Pulmonary artery endothelial cell (primary cell): ENCODE measurements at places on chromosomes 11 and 22. TPM values are rescaled to one million over a fixed set of nuclear protein-coding genes. Genes with fewer than 3 reads are reported as not detected.
A peak's percentile ranks its signal among the peaks of the same experiment; 100 is the strongest.

Gene FBLN1
- 0.13 and 0.35 TPM in 2 replicates for total RNA-seq

Gene CBLIF
- total RNA-seq, result not detected in 2 replicates

Gene FKBP2
- total RNA-seq, result 62.8 and 91.5 TPM in 2 replicates

Gene PTGDR2
- total RNA-seq, result under 0.01 and 0.04 TPM in 2 replicates

Gene BBOX1
- not detected in 2 replicates for total RNA-seq

Gene APOA1
- total RNA-seq, result not detected in 2 replicates

Gene OVOL1
- not detected in 2 replicates for total RNA-seq

Gene NXPE4
- total RNA-seq, result not detected in 2 replicates

- no peak for DNase-seq
These were observed 34.3 kb downstream of the USP28 start for GRCh38 chr11:113840932-113841664.

GRCh38 chr11:117073539-117073938 lies 24.7 kb downstream of the SIK3 start:
- DNase-seq, result no peak

- no peak for DNase-seq
These were observed 22.3 kb upstream of the MMP20 start for GRCh38 chr11:102647430-102647829.

DNA sequence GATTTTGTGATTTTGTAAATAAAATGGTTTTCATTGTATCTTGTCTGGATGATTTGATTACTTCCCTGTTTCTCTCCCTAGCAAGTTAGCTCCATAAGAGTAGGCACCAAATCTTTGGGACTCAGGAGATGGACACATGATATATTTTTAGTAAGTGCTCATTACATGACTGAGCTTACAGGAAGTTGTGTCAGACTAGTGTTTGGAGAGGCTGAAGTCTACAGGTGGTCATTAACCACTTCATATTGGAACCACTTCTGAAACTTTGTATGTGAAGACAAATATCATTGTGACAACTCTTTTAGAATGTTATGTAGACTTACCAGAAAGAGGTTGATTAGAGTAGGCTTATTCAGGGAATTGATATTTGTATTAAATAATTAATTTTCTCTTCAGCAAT lies 19.1 kb downstream of the ARHGAP42 start:
- no peak for DNase-seq

DNA sequence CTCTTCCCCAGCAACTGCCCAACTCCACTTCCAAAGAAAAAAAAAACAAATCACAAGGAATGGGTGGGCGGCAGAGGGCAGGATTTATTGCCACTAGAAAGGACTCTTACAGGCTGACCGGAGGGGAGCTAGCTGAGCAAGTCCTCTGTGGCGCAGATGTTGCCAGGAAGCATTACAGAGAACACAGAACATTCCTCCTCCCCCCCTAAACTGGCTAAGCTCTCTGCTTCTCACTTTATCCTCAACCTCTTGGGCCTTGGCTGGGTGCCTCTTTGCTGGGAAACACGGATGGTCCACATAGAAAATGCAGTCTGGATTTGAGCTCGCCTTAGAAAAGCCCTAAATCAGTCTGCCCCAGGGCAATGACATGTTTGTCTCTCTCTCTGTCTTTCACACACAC lies 12.6 kb upstream of the FJX1 start:
- DNase-seq, result no peak

DNA sequence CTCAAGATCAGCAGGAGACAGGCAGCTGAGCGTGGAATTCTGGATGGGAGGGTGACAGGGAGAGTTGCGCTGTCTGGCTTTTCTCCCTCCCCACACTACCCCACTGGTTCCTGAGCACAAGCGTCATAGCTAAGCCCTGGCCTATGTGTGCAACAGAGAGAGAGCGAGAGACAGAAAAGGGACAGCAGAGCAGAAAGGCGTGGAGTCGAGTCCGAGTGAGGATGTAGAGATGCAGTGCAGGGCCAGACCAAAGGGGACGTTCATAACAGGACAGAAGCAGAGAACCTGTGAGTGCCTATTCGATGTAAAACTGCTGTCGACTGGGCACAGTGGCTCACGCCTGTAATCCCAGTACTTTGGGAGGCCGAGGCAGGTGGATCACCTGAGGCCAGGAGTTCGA lies 94.0 kb upstream of the TMEM45B start:
- no peak for DNase-seq

- no peak for DNase-seq
These were observed 32.6 kb downstream of the PRDM11 start for GRCh38 chr11:45178890-45179671.

DNA sequence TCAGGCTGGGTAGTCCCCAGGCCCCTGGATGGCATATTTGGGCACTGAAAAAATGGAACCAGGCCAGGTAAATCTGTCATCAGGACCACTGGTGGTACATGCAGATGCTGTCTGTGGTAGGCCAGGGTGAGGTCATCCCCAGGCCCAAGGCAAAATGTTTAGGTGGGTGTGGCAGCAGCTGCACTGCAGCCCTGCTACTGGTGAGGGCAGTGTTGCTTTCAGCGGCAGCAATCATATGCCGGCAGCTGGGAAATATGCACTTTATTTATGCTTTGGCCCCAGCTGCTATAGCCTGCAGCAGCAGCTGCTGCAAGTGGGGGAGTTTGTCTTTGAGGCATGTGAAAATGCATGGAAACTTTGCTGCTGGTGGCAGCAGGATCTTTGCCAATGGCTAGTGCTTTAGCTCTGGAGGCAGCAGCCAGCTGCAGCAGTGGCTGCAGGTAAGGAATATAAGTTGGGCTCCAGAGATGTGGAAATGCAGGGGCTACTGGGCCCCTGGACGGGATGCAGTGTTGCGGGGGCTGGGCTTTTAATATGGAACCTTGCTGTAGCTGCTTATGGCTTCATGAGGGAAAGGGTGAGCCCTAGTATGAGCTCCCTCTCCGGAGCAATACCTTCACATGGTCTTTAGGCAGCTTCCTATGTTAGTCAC lies 365.7 kb upstream of the CADM1 start:
- DNase-seq, result no peak

DNA sequence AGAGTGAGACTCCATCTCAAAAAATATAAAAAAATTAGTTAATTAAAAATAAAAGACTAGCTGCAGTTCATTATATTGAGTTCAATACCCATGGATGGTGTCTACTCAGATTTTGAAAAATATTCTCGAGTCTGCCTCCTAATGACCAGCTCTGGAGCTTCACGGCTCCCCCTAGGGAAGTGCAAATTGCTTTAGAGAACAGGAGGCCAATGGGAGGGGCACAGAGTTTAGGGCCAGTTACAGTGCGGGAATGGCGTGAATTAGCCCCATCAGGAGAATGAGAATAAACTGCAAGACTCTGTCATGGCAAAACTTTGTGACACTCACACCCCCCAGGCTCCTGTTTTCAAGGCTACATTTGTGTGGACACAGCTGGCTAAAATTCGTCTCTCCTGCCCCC lies 4.6 kb downstream of the FGF4 start:
- no peak for DNase-seq

- DNase-seq, result no peak
These were observed 288.3 kb upstream of the ANO3 start for GRCh38 chr11:26043665-26044064.

DNA sequence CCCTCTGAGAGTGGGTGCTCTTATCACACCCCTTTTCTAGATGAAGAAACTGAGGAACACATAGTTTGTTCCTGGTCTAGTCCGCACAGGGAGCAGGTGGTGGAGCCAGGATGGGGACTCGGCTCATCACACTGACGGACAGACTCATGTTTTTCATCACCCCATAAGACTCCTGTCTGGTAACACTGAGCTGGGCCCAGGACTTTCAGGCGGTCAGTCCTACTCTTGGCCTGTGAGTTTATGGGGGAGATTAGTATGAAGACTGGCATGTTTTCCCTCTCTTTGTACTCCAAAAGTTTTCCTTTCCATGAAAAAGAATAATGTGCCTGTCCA lies 160.8 kb downstream of the LDLRAD3 start:
- no peak for DNase-seq

DNA sequence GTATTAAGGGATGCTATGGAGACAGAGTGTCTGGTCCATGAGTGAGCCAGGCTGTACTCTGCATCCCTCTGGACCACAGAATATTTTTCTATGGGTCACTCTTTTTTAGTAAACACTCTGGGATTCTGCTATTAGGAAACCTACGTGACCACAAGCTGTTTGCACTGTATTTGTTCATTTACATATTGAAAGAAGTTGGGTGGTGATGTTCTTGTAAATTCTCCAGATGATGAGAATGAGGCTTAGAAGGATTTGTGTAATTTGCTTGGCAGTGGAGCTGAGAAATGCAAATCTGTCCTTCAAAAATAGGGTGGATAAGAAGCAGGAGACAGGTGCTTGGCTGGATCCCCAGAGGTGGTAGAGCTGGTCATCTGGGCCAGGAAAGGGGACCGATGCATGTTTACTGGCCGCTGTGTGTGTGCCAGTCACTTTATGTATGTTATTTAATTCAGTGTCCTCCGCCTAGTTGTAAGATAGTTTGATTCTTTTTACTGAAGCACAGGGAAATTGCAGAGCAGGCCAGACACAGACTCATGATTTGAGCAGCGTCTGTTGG lies 63.7 kb upstream of the HEPHL1 start:
- DNase-seq, result no peak

DNA sequence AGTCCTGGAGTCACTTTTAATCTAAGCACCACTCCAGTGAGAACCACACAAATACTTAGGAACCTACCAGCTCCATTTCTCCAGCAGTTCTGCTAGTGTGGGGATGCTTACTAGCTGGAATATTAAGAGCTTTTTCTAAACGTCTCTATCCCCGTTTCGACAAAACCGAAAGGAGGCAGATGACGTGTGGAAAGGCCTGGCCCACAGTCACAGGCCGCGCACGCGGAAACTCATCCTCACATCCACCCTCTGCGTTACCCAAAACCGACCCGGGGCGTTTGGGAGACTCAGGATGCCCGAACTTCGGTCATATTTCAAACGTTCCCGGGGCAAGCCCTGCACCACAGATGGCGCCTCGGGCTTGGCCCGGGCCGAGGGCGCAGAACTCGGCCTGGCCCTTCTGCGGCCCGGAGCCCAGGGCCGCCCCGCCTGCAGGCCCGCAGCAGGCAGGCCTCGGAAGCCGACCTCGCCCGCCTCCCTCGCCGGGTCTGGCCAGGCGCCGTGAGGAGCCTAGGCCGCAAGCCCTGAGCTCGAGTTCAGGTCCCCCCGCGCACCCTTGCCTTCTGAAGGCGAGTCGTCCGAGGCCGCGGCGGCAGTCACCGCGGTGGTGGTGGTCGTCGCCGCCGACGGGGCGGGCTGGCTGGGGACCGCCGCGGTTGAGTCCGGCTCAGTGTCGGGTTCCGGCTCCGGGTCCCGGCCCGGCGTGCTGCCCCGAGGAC lies 473 bp downstream of the FNBP4 start:
- peak; percentile 10 for DNase-seq

- no peak for DNase-seq
These were observed 76.3 kb downstream of the FAT3 start for GRCh38 chr11:92300876-92301275.

GRCh38 chr22:42091455-42091782 lies 847 bp upstream of the NDUFA6 start:
- DNase-seq, result no peak

- DNase-seq, result no peak
These were observed 19.9 kb downstream of the TRIM44 start for GRCh38 chr11:35682230-35683173.

DNA sequence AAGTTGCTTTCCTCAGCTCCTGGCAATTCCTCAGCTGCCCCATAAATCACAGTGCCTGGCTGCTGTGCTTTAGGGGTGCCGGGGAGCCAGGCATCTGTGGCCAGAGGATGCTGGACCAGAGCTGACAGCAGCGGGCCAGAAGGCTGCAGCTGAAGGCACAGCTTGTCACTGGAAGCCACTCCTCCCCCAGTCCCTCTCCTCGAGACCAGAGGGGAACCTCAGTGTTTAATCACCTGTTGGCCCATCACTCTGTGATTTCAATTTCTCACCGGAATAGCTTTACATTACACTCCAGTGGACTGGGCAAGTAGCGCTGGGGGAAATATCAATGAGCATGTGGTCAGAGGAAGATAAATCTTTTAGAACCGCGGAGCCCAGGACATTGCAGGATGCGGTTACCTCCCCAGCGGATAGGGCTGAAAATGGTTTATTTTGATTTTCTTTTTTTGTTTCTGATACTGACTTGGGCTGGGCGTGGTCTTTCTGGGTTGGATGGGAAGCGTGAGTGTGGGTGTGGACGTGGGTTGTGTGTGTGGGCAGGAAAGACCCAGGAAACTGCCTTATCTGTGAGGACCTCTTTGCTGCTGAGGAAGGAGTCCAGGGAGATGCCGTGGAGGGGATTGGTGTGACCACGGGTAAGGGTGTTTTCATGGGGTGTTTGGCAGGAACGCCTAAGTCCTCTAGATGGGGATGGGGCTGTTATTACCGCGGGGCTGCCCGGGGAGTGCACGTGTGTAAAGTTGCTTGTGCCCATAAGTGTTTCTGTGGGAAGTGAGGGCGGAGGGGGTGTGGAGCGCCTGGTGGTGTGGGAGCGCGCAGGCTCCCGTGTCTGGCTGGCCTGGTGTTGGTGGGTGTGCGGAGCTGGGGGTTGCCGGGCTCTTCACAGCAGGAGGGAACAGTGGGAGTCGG lies 4.0 kb downstream of the DAGLA start:
- no peak for DNase-seq

- peak; percentile 13 for DNase-seq
These were observed 36.4 kb downstream of the PIK3C2A start for GRCh38 chr11:17171343-17171742.

- no peak for DNase-seq
These were observed 17.2 kb downstream of the CLDN25 start for GRCh38 chr11:113796663-113797259.

DNA sequence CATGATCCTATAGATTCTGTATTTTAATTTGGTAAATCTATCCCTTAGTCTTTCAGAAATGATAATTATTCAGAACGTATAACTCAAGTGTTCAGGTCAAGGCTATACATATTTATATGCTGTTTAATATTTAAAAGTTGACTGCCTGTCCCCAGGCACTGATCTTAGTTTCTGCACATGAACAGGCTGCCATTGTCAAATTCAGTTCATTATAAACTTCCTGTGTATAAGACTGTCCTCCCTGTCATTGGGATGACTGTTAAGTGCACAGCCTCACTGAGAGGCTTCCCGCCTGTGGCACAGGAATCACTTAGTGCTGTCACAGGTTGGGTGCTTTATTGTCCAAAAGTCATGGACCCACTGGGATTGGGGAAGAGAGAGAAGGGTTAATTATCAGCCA lies 92.1 kb upstream of the TTC12 start:
- no peak for DNase-seq

GRCh38 chr22:20964090-20964798 lies 2.8 kb upstream of the AIFM3 start:
- no peak for DNase-seq

GRCh38 chr11:123405123-123405592 lies 24.9 kb upstream of the GRAMD1B start:
- no peak for DNase-seq

GRCh38 chr11:128772814-128773213 lies 78.9 kb downstream of the FLI1 start:
- no peak for DNase-seq

GRCh38 chr11:64157631-64158394 lies 8.1 kb downstream of the MACROD1 start:
- DNase-seq, result no peak

- DNase-seq, result no peak
These were observed 531 bp downstream of the PIM3 start for GRCh38 chr22:49961005-49961600.

- DNase-seq, result no peak
These were observed 240.6 kb upstream of the PDGFD start for GRCh38 chr11:104404231-104405175.

- DNase-seq, result no peak
These were observed 165.0 kb downstream of the BRD1 start for GRCh38 chr22:49662681-49663080.

- no peak for DNase-seq
These were observed 20.8 kb upstream of the NAT10 start for GRCh38 chr11:34084637-34085036.

GRCh38 chr11:70921804-70922203 lies 330.6 kb downstream of the SHANK2 start:
- no peak for DNase-seq
